ENCODE measurements at places on chromosomes 1 and 21.

DNA sequence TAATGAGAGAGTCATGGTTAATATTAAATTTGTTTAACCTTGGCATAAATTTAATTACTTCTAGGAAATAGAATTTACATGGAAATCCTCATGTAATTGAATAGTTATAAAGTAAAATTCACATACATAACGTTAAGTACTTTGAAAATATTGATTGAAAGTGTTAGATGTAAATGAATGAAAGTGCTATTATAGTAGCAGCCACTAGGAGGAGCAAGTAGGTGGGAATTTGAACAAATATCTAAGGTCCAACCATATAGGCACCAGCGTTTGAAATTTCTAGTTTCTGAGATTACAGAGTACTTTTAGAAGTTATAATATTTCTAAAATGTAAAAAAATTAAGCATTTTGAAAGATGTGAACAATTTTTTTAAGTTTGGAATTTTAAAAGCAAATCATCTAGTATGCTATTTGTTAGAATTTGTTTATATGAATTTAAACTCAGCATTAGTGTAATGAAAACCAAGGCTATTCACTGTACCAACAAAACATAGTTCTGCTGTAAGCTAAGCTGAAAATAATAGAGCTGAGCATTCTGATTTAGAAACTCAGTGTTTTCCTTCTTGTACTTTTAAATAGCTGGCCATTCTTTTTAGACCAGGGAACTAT, 3.3 kb downstream of the B3GALT2 start:
- peak; percentile 81 for DNase-seq

GRCh38 chr1:209674957-209675564, at the start of gene G0S2:
Gene G0S2 (plus strand): TSS chr1:209675412. CDS start chr1:209675685, 273 bp downstream.
- peak; percentile 78 for DNase-seq

DNA sequence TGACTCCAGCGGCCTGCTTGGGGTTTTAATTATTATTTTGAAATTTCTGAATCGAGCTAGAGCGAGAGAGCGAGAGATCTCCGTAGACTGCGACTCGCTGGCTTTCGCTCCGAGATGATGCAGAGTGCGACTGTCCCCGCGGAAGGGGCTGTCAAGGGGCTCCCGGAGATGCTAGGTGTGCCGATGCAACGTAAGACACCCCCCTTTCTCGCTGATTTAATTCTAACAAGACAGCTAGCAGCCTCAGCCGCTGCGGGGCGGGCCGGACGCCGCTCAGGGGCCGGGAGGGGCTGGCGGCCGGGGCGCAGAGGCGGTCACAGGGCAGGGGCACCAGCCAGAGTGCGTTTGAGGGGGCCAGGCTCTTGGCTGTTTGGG, 339 bp downstream of the LHX4 start:
- DNase-seq = peak; percentile 85

- DNase-seq = no peak
Observed at GRCh38 chr1:210237479-210237878, 4.9 kb downstream of the SERTAD4 start.

DNA sequence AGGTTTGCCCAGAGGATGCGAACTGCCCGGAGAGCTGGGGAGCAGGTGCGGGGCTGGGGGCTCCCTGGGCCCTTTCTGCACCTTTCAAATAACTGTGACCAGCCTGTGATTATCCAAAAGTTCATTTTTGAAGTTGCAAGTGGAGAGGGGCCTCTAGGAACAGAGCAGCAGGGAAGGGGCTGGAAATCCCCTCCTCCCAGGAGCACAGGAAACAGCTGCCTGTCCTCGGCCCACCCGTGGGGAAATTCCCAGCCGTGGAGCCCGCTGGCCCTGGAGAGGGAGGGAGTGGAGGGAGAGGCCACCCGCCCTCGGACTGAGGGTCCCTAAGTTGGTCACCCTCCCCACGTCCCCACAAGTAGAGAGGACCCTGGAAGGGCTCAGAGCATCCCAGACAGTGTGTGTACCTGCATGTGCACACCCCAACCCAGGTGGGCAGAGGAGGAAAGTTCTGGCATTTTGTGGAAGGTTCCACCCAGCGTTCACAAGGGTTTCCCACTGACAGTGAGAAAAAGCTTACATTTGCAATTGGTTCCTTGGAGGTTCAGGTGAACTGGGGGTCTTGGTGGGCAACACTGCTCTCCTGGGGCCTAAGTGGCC, 1.2 kb upstream of the TNFRSF4 start:
- no peak for DNase-seq

GRCh38 chr1:184866991-184867788, 107.1 kb downstream of the NIBAN1 start:
- DNase-seq = no peak

GRCh38 chr1:220783453-220783852, 3.3 kb upstream of the MTARC1 start:
- DNase-seq = no peak

DNA sequence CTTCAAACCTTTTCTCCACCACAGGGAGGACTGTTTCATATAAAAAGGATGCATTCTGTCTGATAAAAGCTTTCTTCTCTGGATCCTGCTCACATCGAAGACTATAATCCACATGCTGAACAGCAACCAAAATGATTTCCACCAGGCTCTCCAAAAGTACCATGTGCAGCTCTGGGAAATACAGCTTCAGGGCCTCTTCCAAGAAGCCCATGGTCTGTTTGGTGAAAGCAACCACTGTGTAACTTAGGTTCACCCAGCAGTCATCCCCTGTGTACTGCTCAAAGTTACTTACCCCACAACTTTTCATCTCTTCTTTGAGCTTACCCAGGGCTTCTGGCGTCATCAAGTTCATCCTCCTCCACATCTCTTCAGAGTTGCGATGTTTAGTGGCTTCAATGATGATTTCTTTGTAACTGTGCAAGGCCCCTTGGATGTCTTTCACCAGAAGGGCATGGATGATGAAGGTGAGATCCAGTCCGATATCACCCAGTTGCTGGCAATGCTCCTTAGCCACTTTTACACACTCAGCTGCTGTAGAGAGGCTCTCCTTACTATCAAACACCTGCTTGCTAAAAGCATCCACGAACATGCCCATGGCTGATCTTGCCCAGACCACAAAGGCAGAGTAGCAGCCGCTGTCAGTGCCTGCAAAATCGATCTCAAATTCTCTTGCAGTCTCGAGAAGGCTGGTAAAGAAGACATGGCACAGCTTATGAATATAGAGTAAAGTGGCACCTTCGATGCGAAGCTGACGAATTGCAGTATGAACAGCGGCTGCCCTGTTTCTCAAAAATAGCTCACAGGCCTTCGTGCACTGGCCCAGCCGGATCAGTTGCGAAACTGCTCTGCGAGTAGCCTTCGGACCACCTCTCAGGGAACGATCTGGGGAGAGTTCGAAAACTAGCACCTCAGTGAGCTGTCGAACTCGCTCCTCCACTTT, 1.7 kb downstream of the EXOC8 start:
- DNase-seq = peak; percentile 34

DNA sequence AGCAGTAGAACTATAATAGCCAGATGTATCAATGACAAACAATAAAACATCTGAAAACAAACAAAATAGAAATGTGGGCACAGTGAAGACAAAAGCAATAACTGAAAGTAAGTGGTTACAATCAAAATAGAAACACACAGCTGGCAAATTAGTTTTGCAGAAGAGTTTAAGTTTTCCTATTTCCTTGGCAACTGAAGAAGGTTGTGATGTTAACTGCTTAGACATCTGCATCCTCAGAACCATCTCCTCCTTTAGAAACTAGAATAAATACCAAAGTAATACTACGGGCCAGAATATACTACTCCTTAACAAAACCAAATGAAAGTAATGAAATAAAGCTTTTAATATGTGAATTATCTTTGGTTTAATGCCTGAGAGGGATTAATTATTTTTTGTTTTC, 605.5 kb downstream of the LTN1 start:
- no peak for DNase-seq

GRCh38 chr1:53725238-53725689, 13.7 kb downstream of the GLIS1 start:
- peak; percentile 73 for DNase-seq

DNA sequence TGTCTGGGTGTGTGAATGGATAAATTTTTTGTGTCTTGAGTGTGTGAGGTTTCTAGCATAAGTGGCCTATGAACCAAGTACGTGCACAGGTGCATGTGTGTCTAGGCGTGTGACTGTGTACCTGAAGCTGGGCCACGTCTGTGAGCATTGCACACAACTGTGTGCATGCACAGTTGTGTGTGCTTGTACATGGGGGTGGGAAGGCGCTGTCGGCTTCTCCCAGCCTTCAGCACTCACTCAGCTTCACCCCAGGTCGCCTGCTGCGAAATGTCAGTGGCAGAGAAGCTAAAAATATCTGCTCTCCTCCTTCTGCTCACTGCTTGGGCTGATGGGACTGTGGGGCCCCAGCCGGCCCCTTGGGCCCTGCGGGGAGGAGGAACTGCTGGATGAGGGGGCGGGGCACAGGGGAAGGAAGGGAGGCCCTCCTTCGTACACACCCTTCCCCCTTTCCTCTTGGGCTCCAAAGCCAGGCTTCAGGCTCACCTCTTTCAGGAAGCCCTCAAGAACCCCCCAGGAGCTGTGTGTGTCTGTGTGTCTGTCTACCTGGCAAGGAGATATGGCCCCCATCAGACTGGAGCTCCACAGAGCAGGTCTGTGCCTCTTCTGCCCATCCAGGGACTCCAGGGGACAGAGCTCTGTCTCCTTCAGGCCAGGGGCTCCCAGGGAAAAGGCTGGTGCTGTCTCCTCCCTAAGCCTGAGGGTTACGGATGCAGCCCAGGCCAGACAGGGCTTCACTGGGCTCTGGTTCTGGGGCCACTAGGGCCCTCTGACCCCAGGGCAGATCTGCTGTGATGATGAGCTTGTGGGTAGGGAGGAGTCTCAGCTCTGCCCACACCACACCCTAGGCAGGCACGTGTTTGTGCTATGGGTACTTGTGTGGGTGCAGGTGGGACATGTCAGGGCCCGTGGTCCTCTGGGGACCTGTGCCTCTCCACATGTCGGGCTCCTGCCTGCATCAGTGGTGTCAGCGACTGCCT, 35.6 kb upstream of the WASF2 start:
- DNase-seq = peak; percentile 98

GRCh38 chr1:159699246-159699645, 15.1 kb downstream of the CRP start:
- DNase-seq = no peak

DNA sequence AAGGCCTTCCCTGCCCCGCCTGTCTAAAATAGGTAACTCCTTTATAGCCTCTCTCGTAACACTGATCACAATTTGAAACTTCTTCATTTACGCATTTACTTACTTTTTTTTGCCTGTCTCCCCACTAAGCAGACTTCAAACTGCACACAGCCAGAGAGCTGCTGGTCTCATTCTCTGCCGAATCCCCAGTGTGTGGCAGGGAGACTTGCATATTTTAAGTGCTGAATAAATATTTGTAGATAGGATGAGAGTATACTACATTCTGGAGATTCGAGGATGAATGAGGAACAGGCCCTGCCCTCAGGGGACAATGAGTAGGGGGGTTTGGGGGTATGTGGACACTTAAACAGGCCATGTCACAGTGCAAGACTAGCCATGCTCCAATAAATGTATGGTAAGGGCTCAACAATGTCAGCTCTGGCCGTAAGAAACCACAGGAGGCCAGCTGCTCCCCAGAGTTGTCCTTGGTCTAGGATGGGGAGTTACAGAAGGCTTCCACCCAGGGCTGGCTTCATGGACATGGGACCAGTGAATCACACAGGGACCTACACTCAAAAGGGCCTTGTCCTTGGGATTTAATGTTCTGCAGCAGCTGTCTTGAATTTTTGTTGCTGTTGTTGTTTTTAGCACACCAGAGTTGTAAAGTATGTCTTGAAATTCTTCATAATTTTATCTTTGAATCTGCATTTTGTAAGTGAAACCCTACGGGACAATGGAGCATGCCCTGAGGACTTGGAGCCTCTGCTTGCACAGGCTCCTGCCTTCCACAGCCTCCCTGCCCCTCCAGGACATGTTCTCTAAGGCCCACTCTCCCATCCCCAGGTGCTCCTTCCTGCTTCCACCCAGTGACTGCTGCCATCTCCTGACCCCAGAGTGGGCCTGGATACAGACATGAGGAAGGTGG, 8.5 kb downstream of the DIO1 start:
- no peak for DNase-seq

- peak; percentile 68 for DNase-seq
Observed at GRCh38 chr1:45340816-45341466, 701 bp upstream of the MUTYH start.

DNA sequence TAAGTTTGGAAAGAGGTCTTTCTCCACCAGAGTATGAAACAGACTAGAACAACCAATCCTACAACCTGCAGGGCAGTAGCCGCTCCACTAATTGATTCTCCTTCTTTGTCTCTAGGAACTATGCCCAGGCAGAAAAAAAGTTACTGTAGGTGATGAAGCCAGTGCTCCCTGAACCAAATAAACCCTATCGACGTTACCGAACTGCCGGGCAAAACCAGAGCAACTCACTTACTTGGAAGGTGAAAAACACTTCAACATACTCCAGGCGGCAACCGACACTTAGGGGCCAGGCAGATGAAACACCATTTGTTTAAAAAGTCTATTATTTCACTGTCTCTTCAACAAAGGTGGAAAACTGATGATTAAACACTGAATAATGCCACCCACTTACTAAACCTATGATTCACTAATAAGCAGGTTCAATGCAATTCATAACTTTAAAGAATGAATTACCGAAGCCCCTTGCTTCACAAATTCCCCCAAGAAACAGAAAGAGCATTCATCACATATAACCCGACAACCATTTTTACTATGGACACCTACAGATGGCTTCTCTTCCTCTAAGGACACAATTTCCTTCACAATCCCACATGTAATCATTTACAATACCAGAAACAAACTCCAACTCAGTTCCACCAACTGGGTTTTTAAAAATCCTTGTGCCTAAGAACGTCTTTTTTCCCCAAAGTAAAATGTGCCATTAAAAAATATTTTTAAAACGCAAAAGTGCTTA, 1.6 kb downstream of the NRIP1 start:
- peak; percentile 62 for DNase-seq

DNA sequence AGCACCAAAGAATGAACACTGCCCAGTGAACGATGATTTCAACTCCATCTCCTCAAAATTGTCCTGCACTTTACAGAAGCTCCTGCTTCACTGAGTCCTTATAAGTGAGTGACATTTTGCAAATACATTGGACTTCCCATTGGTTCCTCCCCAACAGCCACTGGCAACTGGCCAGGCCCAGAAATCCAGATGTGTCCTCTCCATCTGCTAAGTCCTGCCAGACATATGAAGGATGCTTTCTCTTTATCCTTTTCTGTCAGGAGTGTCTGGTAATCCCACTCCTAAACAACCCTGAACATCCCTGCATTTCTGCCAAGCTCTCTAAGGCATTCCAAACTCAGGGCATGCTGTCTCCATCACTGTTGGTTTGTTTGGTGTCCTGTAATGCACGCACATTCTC, 271.8 kb downstream of the RRAGC start:
- DNase-seq = no peak

DNA sequence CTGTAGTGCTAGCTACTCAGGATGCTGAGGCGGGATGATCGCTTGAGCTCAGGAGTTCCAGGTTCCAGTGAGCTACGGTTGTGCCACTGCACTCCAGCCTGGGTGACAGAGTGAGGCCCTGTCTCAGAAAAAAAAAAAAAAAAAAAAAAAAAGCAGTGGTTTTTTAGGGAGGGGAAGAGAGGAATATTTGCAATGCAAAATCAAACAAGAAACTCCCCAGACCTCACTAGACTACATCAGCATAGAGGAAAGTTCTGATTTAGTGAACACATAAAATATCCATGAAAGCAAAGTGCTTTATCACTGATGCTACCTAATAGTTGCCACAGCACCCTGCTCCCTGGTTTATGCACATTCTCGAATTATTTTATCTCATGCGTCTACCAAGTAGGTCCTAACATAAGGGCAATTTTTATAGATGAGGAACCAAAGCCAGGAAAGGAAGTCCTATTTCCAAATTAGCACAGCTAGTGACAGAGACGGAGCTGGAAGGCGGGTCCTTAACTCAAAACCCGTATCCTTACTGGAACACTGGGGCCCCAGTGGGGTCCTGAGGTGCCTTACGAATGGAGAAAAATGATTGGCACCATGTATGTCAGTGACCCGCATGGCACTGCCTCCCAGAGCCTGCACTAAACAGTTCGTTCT, 50.7 kb upstream of the GPR157 start:
- DNase-seq = no peak

All from NCI-H82 (cell line).